ENCODE measurements at places on chromosomes 11 and 22. TPM values are rescaled to one million over a fixed set of nuclear protein-coding genes. Genes with fewer than 3 reads are reported as not detected.

CAT gene
- 30.5 TPM for total RNA-seq

GLB1L3 gene
- total RNA-seq, result not detected

KCNQ1OT1 gene
- 30.5 TPM for total RNA-seq

- H3K36me3 ChIP-seq, result no peaks in the 10 kb centered on the region
- peaks cover 25% of the 10 kb centered on the region for H3K4me1 ChIP-seq
- no peaks in the 10 kb centered on the region for H3K27me3 ChIP-seq
- H3K27ac ChIP-seq, result peak overlapping the region; percentile 90
Measured at GRCh38 chr11:1879941-1880720, 11.6 kb downstream of the PRR33 start.

GRCh38 chr22:43001271-43002201 lies 13.4 kb downstream of the PACSIN2 start:
- peak overlapping the region; percentile 84 for H3K27ac ChIP-seq
- H3K27me3 ChIP-seq, result no peaks in the 10 kb centered on the region
- H3K4me1 ChIP-seq, result peaks cover 49% of the 10 kb centered on the region
- no peak overlapping the region for H3K4me3 ChIP-seq

DNA sequence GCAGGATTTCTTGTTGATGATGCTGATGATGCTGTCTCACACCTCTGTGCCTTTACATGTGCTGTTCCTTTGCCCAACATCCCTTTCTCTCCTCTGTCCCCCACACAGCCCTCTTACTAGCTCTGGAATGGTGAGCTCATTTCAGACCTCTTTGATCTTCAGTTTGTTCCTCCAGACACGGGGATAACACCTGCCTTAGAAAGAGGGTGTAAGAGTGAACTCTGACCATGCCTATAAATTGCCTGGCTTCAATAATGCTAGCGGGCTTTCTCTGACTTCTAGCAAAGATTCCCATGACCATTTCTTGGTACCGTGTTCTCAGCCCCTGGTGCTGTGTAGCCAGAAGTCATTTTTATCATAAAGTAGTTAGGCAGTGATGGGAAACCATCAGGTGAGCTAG lies 55.9 kb upstream of the DRD2 start:
- no peak overlapping the region for H3K27ac ChIP-seq
- H3K27me3 ChIP-seq, result no peaks in the 10 kb centered on the region
- H3K36me3 ChIP-seq, result no peaks in the 10 kb centered on the region
- peaks cover 18% of the 10 kb centered on the region for H3K4me1 ChIP-seq
- H3K4me3 ChIP-seq, result no peak overlapping the region

- no peak overlapping the region for H3K27ac ChIP-seq
- no peak overlapping the region for H3K4me3 ChIP-seq
- peaks cover 5% of the 10 kb centered on the region for H3K36me3 ChIP-seq
- no peaks in the 10 kb centered on the region for H3K27me3 ChIP-seq
- H3K4me1 ChIP-seq, result no peaks in the 10 kb centered on the region
Measured at GRCh38 chr11:69386594-69387408, 92.8 kb downstream of the MYEOV start.

DNA sequence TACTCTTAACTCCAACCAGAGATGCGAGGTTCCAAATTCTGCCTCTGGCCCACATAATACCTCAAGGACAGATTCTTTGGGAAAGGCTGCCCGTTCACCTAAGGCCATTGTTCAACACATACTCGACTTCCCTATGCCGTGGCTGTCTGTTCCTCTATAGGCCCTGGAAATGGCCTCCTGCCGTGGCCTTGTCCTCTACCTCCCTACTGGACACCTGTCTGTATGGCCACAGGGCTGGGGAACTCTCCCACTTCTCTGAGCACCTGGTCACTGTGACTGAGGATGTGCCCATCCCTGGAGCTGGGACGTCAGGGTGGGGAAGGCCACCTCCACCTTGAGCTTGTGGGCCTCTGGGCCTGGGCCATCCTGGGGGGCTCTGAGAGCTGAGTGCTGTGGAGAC lies 340.5 kb upstream of the B3GAT1 start:
- H3K4me1 ChIP-seq, result peaks cover 21% of the 10 kb centered on the region
- H3K36me3 ChIP-seq, result no peaks in the 10 kb centered on the region
- no peak overlapping the region for H3K27ac ChIP-seq
- no peak overlapping the region for H3K4me3 ChIP-seq
- no peak for DNase-seq

DNA sequence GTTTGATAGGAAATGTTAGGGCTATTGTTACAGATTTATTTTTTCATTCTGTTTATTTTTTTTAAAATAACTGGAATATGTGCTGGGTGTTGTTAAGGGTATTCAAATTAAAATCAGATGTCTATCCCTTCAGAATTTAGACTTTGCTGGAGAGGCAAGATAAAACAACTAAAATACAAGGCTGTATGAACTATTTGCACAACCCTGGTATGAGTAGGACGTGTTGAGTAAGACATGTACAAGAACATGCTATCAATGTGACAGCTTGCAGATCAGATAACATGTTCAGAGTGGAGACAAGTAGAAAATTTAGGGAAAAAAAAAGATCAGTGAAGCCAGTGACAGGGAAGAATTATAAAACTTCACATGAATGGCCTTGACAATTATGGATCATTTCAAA lies 853.5 kb downstream of the METTL15 start:
- DNase-seq, result no peak
- no peaks in the 10 kb centered on the region for H3K36me3 ChIP-seq
- H3K4me3 ChIP-seq, result no peak overlapping the region
- H3K27me3 ChIP-seq, result no peaks in the 10 kb centered on the region

- H3K27me3 ChIP-seq, result peaks cover 4% of the 10 kb centered on the region
- no peak overlapping the region for H3K4me3 ChIP-seq
- no peaks in the 10 kb centered on the region for H3K36me3 ChIP-seq
- peak; percentile 37 for DNase-seq
Measured at GRCh38 chr11:2212411-2213251, 41.0 kb upstream of the TH start.

GRCh38 chr22:50599816-50600455 lies 657 bp upstream of the MAPK8IP2 start:
- H3K4me1 ChIP-seq, result peaks cover 7% of the 10 kb centered on the region
- DNase-seq, result peak; percentile 80
- H3K27ac ChIP-seq, result no peak overlapping the region
- peaks cover 36% of the 10 kb centered on the region for H3K27me3 ChIP-seq

DNA sequence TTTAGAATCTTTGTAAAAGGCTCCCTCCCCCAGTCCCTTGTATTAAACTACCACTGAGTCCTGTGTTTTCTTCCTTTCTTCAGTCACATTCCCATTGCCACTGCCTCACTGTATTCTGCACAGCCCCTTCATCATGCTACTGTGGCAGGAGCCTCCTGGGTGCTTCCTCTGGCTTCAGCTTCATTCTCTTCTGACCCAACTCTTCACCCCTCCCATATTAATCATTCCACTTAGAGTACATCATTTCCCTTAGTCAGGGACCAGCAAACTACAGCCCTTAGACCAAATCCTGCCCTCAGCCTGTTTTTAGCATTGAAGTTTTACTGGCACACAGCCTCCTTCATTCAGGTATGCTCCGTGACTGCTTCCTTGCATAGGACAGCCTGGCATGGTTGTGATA lies 127.7 kb upstream of the MTNR1B start:
- H3K4me3 ChIP-seq, result no peak overlapping the region
- no peaks in the 10 kb centered on the region for H3K36me3 ChIP-seq
- no peak overlapping the region for H3K27ac ChIP-seq
- no peaks in the 10 kb centered on the region for H3K27me3 ChIP-seq
- peaks cover 42% of the 10 kb centered on the region for H3K4me1 ChIP-seq
- no peak for DNase-seq

GRCh38 chr22:36100134-36100824 lies 60.3 kb downstream of the APOL3 start:
- H3K27me3 ChIP-seq, result no peaks in the 10 kb centered on the region
- no peak overlapping the region for H3K27ac ChIP-seq
- H3K4me3 ChIP-seq, result no peak overlapping the region
- DNase-seq, result no peak
- no peaks in the 10 kb centered on the region for H3K36me3 ChIP-seq

DNA sequence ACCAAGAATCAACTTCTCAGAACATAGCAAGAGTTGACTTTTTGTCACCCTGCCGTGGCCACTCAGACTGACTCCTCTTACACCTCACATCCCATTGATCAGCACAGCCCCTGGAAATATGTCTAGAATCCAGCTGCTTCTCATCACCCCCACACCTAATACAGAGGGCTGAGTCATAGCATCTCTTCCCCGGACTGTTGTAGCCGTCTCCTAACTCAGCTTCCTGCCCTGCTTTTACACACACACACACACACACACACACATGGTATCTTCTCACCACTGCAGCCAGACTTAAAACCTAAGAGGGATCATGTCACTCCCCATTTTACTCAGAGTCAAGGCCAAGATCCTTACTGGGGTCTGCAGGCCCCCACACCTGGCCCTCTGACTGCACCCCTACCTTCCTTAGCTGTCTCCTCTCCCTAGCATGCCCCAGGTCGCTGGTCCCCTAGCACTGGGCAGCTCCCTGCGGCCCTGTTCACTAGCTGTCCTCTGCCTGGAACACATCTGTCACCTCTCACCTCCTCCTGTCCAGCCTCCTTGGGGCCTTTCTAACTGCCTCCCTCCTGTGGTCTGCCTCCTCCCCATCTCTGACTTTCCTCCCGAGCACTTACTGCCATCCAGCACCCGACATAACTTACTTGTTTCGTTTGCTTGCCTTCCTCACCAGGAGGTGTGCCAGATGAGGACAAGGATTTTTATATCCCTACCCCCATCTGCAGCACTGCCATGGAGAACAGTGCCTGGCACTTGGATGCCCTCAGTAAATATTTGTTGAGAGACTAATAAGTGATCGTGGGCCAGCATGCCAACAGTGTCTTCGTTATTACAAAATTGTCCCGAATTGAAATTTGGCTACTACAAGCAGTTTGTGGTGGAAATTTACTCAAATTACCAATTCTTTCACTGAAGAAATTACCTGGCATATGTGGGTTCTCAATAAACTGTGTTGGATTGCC lies 61.9 kb downstream of the BMAL1 start:
- H3K4me3 ChIP-seq, result no peak overlapping the region
- no peak for DNase-seq
- H3K27ac ChIP-seq, result peak overlapping the region; percentile 63
- H3K36me3 ChIP-seq, result no peaks in the 10 kb centered on the region
- peaks cover 17% of the 10 kb centered on the region for H3K4me1 ChIP-seq
